ENCODE measurements at places on chromosomes 11 and 22.

- DNase-seq, result no peak
Observed at GRCh38 chr22:37157516-37158285, 8.0 kb upstream of the IL2RB start.

DNA sequence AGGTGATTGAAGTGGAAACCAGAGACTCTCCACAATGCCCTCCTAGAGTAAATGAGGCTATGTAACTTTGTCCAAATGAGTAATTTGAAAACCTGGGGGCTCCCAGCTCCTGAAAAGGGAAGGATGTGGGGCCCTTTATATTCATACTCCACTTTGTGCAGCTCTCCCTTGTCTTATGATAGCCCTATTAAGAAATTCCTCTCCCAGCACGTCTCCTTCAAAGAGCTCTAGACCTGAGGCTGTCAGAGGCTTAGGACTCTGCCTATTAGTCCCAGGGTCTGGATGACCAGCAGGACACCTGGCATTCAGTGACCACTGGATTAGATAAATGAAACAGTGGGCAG, 2.1 kb downstream of the SLC43A1 start:
- no peak for DNase-seq

DNA sequence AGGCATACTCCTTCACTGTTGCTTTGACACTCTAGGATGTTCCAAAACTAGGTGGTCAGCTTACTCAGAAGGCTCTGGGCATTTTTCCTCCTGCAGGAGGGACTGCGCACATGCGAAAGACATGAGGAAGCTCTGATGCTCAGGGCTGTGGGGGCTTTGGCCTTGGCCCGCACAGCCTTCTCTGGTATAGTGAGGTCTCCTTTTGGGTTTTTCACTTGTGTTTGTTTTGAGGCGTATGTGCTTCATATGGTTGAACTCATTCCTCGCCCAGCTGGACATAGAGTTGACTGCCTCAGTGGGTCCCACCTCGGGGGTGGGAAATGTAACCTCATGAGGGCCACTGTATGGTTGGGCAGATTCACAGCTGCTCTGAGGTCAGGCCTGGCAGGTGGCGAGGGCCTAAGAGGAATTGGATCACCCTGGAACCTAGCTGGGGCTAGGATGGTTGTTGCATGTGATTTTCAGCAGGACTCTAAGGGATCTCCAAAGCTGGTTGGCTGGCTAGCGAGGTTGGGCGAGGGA, 63.7 kb downstream of the PTPRJ start:
- DNase-seq, result no peak

DNA sequence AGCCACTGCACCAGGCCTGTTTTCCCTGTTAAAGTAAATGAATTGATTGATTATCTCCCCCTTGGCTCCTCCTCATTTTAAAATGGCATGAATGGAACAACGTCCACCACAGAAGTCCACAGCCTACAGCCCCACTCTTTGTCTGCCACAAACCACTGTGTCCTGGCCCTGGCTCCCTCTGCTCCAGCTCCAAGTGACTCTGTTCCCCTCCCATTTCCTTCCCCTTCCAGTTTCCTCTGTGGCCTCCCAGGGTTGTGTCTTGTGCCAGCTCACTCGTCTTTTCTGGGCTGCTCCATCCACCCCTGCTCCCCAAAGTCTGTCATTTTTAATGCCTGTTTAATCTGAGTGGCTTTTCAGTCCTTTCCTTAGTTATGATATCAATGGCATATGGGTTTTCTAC, 52.4 kb upstream of the CD5 start:
- DNase-seq, result no peak

GRCh38 chr22:45319324-45319685, 9.6 kb downstream of the FAM118A start:
- DNase-seq, result peak; percentile 24
